HepG2 (cell line): ENCODE measurements at places on chromosomes 7 and 10. TPM values are rescaled to one million over a fixed set of nuclear protein-coding genes. Genes with fewer than 3 reads are reported as not detected.

The DGKI gene
- total RNA-seq, result 0.09 TPM in 1 of 2 replicates, not detected in the other

The ADAM22 gene
- 2.9 and 6.7 TPM in 2 replicates for total RNA-seq

The CDHR1 gene
- 0.04 TPM in 1 of 2 replicates, not detected in the other for total RNA-seq

DNA sequence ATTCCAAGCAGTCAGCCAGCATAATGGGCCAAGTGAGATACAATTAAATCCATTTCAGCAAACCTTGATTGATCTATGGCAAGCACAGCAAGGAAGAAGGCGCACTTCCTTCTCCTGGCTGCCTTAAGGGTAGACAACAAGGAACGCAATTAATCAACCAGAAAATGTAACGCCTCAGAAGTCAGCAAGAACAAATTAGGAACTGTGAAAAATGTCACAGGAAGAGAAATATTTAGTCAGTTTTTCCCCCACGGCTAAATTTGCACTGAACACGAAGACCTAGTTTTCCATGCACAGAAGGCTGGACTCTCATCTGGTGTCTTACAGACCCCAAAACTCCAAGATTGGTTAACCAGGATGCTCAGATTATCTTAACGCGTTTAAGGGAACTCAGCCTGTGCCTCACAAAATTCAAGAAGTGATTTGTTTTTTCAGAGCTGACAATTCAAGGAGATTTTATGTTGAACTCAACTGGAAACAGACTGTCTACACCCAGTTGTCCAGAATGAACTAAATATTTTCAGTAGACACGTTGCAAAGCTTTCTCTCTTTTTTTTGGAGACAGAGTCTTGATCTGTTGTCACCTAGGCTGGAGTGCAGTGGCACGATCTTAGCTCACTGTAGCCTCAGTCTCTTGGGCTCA lies 14.2 kb downstream of the SNX8 start:
- no peak for DNase-seq

GRCh38 chr10:93488956-93489528 lies 6.9 kb upstream of the MYOF start:
- DNase-seq, result no peak

The NKX1-2 gene
- not detected in 2 replicates for total RNA-seq

- no peak for DNase-seq
Measured at GRCh38 chr7:28572321-28573058, 160.2 kb downstream of the CREB5 start.

The C10orf67 gene
- total RNA-seq, result not detected in 2 replicates

GRCh38 chr7:126370038-126370668 lies 882.6 kb downstream of the GRM8 start:
- no peak for DNase-seq

GRCh38 chr10:116241642-116242410 lies 31.2 kb downstream of the GFRA1 start:
- DNase-seq, result no peak

GRCh38 chr10:63323701-63324494 lies 141.9 kb downstream of the JMJD1C start:
- no peak for DNase-seq

DNA sequence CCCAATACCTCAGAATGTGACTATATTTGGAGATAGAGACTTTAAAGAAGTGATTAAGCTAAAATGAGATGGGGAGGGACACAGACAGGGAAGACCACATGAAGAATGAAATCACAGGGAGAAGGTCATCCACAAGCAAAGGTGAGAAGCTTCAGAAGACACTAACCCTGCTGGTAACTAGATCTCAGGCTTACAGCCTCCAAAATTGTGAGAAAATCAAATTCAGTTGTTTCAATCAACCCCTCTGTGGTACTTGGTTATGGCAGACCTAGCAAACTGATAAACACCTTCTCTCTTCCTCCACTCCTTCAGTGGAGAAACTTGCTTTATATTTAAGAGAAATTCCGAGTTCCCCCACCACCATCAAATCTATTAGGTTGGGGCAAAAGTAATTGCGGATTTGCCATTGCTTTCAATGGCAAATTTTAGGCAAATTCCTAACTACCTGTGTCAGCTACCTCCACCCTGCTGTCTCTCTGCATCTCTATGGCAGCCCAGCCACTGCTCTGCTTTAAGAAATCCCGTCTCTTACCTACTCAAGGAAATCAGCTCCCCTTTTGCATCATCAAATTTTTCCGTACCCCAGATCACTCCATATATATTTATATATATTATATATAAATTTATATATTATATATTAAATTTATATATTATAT lies 38.2 kb downstream of the SEMA3E start:
- DNase-seq, result no peak

The HOXA1 gene
- 0.20 TPM in 1 of 2 replicates, not detected in the other for total RNA-seq

The RNF133 gene
- 0.27 and 1.00 TPM in 2 replicates for total RNA-seq

DNA sequence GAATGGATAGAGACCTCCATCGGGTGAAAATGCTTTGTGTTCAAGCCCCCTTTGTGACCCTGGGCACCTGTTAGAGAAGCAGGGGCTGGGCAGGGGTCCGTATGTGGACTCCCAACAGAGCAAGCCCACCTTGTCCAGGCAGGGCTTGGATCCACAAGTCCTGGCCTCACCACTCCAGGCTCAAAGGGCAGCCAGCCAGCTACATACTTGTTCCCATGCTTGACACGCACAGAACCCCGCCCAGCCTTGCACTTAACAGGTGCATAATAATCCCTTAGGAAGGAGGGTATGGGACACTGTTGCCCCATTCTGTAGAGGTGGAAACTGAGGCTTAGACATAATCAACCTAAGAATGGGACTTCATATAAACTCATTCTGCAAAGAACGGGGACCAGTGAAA lies 160.6 kb downstream of the PRKAG2 start:
- no peak for DNase-seq

GRCh38 chr10:104922810-104923209 lies 281.7 kb downstream of the SORCS3 start:
- no peak for DNase-seq

GRCh38 chr10:30828680-30829079 lies 199.1 kb upstream of the LYZL2 start:
- DNase-seq, result no peak

- no peak for DNase-seq
Measured at GRCh38 chr10:104267721-104268404, 1.1 kb upstream of the GSTO2 start.

- no peak for DNase-seq
Measured at GRCh38 chr10:57018452-57018851, 657.4 kb upstream of the ZWINT start.

DNA sequence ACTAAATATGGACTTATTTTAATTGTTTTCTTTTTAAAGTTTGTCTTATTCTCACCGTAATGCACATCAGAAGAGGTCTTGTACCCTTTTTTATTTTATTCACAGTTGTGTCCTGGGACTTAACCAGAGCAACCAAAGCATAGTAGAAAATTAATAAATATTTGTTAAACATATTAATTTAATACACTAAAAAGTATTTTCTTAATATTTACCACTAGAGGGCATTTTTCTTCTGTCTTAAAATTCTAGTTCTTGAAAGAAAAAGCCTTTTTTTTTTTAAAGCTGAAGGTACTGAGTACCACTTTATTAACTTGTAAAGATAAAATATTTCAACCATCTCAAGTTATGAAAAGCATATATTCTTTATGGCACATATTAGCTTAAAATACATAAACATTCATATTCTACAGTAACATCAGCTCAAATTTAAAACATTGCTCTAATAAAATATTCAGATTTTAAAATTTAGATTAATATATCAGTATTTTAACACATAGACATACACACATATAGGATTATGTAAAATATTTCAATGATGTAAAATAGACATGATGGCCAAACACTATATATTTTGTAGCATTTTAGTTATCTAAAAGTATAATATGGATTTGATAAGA lies 260.4 kb downstream of the SEMA3A start:
- no peak for DNase-seq

The LAMTOR4 gene
- total RNA-seq, result 115 and 120 TPM in 2 replicates

The GPAM gene
- 130 and 140 TPM in 2 replicates for total RNA-seq

The PTPN20 gene
- not detected in 2 replicates for total RNA-seq

- no peak for DNase-seq
Measured at GRCh38 chr10:35558276-35558675, 46.9 kb upstream of the GJD4 start.

DNA sequence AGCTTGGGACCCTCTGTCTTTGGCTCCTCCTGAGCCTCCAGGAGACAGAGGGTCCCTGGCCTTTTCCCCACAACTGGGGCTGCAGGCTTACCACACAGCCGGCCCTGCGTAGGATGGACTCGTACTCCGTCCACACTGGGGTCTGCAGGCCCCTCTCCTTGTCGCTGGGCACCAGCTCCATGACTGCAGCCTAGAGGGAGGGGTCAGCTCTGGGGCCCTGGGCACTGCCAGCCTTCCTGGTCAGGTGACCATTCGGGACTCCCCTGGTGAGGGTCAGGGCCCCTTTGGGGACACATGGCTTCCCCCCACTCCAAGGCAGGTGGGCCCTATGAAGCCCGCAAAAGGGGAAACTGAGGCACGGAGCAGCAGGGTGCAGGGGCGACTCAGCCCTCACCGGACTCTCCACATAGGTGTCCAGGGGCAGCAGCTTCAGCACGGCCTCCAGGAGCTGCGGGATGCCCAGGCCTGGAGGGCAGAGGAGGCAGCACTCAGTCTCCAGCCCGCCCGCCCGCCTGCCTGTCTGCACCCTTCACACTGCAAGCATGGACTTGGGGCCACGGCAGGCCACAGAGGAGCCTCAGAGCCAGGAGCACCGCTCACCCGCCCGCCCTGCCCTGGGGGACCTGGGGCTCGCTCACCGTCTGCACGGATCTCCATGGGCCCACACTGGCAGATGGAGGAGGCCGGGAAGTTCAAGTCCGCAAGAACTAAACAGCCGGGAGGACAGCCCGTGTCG lies 1.1 kb downstream of the FUOM start:
- DNase-seq, result no peak

DNA sequence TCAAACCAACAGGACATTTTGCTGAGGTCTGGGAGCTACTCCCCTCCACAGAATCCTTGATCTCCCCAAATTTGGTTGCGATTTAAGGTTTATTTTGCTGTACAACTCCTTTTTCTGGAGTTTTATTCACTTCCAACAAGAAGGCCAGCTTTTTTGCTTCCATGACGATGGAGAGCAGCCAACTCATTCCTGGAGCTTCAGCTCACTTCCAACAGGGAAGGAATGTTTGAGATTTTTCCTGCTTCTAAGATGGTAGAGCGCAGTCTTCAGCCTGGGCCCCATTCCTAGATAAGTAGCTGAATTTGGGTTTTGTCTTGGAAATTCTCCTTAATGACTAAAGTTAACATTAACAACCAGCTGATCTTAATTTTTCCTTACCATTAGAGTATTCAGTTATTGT lies 30.9 kb upstream of the CREB3L2 start:
- DNase-seq, result no peak

GRCh38 chr10:50346942-50347341 lies 95.6 kb upstream of the ASAH2 start:
- no peak for DNase-seq

DNA sequence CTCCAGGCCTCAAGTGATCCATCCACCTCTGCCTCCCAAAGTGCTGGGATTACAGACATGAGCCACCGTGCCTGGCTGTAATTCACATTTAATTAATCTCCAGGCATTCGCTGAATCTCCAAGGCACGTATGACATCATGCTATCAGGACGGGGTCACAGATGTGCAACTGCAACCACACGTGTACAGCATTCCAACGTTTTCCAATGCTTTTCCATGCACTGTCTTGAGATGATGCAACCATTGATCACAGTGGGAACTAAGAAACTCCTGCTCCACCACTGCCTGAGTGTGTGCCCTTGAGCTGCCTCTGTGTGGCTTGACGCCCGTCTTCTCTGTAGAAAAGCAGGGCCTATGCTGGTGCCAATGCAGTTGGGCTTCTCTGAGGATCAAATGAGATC lies 119.8 kb upstream of the LYZL2 start:
- DNase-seq, result no peak

The TAS2R4 gene
- 0.28 and 0.80 TPM in 2 replicates for total RNA-seq
